Activated T-helper 1 cell treated with Interleukin-2 at 50 U/mL for 16 hours (primary cell): ENCODE measurements at places on chromosomes 2 and 18.

GRCh38 chr2:56739413-56739812 lies 555.6 kb downstream of the CCDC85A start:
- no peak for DNase-seq

DNA sequence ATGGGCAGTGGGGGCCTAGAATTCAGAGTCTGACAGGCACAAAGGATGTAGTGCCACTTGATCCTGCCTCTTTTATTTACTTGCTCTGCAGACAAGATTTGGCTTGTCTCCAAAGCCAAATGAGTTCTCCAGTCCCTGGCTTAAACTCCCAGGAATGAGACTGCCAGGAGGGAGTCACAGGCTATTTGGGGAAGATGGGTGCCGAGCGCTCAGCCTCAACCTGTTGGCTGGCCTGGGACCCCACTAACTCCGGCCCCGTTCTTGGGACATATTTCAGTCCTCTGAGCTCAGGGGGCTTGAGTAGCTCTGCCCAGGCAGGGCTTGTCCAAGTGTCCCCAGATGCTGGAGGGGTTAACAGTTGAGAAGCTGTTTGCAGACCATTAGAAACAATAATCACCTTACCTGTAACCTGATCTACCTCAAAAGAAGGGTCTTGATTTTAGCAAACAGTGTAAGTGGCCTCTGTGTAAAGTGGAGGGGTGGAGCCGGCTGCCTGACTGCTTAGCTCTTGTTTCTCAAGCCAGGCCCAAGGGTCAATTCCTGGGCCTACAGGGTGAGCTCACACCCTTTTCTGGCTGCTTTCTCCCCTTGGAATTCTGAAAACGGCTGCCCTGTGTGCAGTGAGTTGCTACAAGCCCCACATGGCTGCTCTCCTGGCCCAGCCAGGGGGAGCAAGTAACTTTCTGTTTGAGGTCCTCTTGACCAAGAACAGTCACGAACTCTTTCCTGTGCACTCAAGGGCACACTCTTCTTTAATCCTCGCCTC lies 27.1 kb upstream of the FZD5 start:
- no peak for DNase-seq

GRCh38 chr2:190526105-190526750 lies 8.3 kb downstream of the NEMP2 start:
- DNase-seq, result no peak

GRCh38 chr2:1366546-1367134 lies 46.6 kb upstream of the TPO start:
- no peak for DNase-seq

- no peak for DNase-seq
Observed at GRCh38 chr2:54964271-54964670, 86.0 kb downstream of the RTN4 start.

DNA sequence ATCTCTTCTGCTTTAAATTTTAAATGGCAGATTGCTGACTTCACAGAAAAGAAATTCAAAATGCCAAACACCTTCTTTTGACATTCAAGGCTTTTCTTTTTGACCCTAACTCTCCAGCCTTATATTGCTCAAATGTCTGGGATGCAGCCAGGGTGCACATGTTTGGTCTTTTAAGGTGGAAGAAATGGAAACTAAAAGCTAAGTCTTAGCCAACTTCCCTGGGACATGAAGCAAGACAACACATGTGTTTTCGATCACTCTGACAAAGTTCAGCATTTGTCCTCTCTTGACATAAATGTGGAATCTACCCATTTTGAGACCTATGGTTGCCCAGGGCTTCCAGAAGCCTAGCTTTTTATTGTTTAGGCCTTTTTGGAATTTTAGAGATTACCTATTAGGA lies 161.6 kb downstream of the RDH14 start:
- DNase-seq, result no peak

DNA sequence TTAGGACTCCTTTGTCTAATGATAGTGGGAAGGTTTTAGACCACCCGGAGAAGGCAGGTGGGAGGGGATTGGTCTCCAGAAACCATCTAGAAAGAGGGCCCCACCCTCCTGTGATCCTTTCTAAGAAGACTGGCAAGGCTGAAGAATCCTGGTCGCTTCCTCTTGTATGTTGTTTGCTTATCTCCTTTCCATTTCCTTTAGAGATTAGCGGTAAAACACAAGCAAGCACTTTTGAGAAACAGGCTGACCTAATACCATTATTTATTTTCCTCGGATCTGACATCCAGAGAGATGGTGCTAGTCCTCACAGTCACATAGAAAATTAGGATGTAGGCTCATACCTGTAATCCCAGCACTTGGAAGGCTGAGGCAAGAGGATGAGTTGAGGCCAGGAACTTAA lies 45.2 kb upstream of the SPRED2 start:
- DNase-seq, result no peak
